Spinal cord (tissue), 10 donors: ENCODE measurements at places on chromosomes 3 and 15.
A peak's percentile ranks its signal among the peaks of the same experiment; 100 is the strongest.

DNA sequence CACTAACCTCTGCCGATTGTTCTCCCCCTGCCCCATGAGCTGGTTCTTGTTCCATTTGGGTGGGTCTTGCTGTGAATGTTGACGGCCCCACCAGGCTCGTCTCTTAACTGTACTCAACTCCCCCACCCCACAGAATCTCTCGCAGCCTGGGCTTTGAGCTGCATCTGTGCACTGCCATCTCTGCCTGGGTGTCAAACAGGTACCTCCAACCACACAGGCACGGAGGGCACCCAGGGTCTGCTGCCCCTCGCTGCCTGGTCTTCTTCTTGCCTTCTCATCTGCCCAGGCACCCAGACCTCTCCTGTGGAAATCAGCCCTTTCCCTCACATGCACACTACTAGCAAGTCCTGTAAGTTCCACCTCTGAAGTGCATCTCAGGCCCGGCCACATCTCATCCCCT, 10.1 kb downstream of the TLR9 start:
- no peak for DNase-seq

DNA sequence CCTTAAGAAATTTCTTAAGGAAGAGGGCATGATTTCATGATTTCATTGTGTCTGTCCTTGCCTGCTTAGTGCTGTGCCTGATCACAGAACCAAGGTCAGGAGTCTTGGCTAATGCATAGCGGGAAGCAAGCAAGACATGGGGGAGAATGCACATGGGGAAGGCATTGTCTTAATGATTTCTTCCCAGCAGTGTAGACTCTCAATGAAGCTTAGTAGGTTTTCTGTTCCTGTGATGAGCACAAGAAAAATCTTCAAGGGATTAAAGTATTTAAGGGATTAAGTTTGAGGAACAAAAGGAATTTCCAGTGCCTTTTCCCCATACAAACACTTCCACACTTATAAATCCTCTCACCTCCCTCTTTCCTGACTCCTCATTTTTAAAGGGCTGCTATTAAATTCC, 46.9 kb upstream of the SEMA6D start:
- DNase-seq, result no peak

- no peak for DNase-seq
Observed at GRCh38 chr3:59286791-59287531, 237.1 kb upstream of the CFAP20DC start.

- DNase-seq, result peak; percentile 37
Observed at GRCh38 chr15:74406992-74407705, 26.6 kb downstream of the SEMA7A start.

DNA sequence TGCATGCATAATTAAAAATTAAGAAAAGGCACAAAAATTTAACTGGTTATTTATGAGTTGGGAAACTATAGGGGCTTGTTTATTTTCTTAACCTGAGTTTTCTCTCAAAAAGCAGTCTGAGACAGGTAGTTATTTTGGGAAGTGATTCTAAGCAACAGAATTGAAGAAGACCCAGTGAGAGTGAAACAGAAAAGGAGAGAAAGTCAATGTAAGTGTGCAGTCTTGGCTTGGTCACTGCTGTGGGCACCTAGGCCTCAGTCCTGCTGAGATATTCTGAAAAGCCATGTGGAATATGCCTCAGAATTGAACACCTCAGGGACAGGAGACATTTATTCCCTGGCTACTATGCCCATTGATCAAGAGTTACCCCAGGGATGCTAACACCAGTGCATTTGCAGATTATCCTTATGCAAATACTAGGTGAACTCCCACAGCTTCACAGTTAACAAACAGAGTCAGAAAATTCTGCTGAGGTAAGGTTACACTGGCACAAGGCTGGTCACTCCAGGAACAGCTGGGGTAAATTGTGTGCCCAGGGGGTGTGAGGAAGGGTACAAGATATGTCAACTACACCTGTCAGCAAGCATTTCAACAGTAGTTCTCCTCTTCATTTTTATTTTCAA, 222.7 kb downstream of the EFHB start:
- no peak for DNase-seq

DNA sequence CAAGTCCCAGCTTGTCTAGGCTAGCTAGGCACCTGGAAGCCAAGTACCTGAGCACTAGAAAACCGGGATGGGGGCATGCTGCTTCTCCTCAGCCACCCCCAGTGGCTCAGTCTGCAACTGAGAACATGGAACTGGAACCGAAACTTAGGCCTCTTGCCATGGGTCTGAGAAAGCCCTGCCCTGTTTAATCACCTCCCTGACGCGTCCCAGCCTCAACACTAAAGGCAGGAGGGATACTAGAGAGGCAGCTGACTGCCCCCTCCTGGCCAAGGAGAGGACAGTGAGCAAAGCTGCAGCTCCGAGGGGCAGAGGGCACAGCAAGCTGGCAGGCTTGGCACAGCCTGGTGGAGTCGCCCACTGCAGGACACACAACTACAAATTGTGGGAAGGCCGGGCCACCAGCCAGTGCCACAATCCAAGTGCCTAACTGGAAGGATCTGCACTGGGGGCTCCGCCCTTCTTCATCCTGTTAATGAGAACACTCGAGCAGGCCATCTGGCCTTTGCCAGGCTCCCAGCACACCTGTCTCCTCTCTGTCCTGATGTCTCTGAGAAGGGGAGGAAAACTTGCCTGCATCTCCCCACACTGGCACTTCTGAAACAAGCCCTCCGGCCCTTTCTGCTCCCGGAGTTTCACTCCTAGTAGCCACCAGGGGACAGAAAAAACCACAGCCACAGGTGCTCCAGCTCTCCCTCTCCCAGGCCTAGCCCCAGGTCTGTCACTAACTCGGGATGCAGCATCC, 53.7 kb downstream of the BDH1 start:
- DNase-seq, result peak; percentile 59

DNA sequence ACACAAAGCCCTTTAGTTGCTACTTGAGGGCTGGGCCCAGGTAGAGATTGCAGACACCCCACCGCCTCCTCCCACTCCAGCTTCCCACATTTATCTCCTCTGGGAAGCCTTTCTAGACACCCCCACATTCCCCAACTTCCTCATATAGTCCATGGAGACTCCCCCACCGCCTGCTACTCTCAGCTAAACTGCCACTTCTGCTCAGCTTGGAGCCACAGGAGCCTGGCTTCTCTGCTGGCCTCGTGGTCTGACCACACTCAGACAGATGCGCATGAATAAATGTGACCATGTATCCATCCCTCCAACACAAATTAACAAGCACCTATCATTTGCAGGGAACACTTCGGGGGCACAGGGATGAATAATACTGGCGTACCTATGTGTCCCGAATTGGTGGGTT, 10.5 kb upstream of the ACSBG1 start:
- DNase-seq, result no peak

DNA sequence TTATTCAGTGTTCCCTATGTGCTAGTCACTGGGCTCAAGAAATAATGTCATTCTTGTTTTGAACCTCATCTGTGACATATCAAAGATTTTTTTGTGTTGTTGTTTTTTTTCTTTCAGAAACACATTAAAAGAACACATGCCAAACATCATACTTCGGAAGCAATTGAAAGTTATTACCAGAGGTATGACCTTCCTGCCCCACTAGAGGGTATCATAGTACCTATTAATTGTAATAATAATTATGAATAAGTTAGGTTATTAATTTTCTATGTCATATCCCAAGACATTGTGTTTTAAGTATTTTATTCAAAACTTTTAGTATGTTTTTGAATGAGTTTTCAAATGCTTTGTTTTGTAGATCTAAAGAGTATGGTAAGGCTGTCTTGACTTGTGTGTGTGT, 65.7 kb downstream of the CDIN1 start:
- DNase-seq, result no peak
